ENCODE measurements at places on chromosomes 4 and X. TPM values are rescaled to one million over a fixed set of nuclear protein-coding genes. Genes with fewer than 3 reads are reported as not detected.

The GAGE12J gene
- not detected for polyA plus RNA-seq

The TMEM255A gene
- polyA plus RNA-seq: 0.76 TPM

The SPIN2A gene
- polyA plus RNA-seq: 0.19 TPM

The IL15 gene
- 2.4 TPM for polyA plus RNA-seq

The TRAM1L1 gene
- polyA plus RNA-seq: 0.92 TPM

The HERC5 gene
- polyA plus RNA-seq: 3.1 TPM

The OTC gene
- not detected for polyA plus RNA-seq

The MAGEC1 gene
- polyA plus RNA-seq: not detected

All from stomach (tissue), 19 donors.